ENCODE measurements at places on chromosomes 2 and 18.

GRCh38 chr18:35076135-35076924 is 35.1 kb downstream of the MAPRE2 start:
- DNase-seq, result peak; percentile 4

DNA sequence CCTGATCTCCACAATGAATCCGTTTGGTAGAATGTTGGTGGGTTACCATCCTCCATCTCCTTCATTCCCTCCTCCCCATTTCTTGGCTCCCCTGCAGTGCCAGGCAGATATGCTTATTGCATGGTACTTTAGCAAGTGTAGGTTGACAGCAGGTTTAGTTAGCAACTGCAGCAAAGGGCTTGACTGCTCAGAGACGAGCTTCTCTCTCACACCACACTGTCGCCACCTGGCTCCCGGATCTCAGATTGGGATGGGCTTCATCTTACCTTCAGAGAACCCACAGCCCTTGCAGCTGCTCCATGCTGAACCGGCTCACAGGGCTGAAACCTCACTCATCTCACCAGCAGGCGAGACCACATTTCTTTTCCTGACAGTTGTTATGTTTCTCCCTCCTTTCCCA is 88.8 kb downstream of the VWA3B start:
- no peak for DNase-seq

DNA sequence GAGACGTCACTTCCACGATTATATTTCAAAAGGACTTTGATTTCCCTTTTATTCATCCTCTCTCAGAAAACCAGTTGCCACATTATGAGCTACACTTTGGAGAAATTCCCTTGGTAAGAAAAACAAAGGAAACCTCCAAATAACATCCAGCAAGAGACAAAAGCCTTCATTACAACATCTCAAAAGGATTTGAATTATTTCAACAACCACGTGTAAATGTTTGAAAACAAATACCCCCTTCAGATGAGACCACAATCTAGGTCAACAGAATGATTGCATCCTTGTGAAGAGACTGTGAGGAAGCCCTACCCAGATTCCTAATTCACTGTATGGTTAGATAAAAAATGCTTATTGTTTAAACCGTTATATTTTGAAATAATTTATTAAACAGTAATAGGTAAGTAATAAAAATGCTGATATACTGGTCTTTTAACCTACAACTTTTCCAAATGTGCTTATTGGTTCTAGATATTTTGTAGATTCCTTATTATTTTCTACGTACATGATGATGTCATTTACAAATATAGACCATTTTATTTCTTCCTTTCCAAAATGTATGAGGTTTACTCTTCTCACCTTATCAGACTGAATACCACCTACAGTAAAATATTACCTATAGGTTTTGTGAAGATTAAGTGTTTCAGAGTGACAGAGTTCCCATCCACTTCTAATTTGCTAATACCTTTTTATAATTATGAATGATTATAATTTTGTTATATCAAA is 922.7 kb upstream of the CHAC2 start:
- no peak for DNase-seq

DNA sequence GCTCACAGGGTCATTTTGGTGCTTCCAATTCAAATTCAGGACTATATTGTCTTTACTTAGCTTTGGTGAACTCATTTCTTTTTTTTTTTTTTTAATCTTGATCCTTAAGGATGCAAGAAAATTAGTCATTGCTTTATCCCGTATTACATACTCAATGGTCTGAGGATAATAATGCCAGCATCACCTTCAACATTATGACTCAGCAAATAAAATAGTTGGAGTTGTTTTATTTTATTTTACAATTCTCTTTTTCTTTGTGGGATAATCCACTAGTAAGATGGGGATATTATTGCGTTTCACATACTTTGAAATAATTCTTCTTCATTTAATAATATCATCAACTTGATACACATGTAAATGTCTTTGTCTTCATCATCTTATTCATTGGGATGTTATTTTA is 954.9 kb upstream of the GYPC start:
- no peak for DNase-seq

DNA sequence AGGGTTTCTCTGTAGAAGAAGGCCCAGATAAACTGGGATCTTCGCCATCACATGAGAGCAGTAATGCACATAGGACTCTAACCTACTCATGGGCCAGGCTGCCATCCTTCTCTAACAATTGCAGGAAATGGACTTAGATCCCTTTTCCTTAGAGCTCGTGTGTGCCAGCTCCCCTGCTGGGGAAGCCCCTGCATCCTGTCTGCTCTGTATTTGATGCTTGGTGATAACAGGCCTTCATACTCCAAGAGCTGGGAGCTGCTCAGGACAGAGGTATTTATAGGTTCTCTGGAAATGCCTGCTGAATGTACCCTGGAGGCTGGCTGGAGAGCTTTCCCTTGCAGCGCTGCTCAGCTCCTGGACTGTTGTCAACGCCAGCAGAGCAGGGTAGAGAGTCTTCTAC is 249.6 kb downstream of the MTX2 start:
- no peak for DNase-seq

DNA sequence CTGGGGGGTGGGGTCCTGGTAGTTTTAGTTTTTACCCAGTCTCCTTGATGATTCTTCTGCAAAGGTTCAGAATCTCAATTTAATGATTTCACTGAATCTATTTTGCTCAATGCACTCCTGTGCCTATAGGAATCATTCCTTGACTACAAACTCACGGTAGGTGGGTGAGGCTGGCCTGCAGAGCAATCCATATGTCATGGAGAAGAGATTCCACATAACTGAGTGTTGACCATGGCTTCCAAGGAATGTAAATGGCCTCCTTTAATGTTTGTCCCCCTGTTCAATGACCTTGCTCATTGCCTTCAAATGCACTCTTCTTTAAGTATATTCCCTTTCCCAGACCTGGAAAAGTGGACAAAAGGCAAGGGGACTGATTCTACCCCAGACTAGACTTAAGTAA is 12.5 kb downstream of the FAP start:
- no peak for DNase-seq

- no peak for DNase-seq
These were observed 184.4 kb upstream of the SLC39A10 start for GRCh38 chr2:195472501-195473234.

DNA sequence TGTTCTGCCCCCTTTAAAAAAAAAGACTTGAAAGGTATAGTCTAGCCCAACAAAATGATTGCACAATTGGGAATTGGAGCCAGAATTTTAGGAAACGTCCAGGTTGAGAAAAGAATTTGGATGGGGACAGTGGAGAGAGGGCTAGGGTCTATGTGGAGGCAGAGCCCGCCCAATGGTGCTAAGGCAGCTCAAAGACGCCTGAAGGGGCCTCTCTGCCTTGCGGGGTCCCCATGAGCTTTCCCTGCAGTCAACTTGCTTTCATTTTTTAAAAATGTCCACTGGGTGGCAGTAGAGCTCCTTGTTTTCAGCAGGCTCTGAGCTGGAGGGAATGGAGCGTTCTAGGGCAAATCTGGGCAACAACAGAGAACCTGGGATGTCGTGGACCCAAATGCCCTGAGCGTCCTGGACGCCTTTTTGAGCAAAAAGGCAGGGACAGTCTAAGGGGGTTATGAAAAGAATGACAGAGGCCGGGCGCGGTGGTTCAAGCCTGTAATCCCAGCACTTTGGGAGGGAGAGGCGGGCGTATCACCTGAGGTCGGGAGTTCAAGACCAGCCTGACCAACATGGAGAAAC is 40.2 kb upstream of the ITM2C start:
- peak; percentile 64 for DNase-seq

DNA sequence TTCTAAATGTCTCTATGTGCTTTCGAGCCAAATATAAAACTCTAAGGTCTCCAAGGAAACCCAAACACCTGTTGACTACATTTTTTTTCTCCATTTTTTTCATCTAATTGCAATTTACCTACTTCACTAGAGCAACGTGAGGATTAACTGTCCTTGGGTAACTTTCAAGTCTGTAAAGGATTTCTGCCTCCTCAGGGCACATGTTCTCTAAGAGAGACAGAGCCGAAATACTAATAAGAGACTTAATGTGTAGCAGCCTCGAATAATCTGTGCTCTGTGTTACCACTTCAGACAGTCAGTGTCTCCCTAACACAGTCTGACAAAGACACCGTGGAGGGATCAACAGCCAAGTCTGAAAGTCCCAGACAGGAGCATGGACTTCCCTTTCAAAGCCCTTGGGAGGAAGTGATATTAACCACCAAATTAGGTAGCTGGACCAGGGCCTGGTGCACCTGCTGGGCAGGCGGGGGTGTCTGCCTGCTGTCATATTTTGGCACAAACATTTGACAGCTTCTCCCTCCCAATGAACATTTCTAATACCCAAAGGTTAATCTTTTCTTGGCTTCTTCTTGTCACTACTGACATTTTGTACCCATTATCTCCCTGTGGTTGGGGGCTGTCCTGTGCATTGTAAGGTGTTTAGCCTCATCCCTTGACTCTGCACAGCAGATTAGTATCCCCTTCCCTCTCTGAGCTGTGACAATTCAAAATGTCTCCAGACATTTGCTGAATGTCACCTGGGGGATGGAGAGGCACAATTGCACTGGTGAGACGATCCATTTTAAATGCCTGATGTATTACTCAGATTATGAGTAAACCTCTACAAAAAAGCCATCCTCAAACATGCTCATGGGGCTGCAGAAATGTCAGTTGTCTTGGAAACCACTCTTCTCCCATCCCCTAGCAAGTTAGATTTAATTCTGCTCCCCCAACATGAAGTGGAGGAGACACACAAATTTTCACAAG is 45.7 kb upstream of the LYPD1 start:
- no peak for DNase-seq
